ENCODE measurements at places on chromosomes 12 and 14.

DNA sequence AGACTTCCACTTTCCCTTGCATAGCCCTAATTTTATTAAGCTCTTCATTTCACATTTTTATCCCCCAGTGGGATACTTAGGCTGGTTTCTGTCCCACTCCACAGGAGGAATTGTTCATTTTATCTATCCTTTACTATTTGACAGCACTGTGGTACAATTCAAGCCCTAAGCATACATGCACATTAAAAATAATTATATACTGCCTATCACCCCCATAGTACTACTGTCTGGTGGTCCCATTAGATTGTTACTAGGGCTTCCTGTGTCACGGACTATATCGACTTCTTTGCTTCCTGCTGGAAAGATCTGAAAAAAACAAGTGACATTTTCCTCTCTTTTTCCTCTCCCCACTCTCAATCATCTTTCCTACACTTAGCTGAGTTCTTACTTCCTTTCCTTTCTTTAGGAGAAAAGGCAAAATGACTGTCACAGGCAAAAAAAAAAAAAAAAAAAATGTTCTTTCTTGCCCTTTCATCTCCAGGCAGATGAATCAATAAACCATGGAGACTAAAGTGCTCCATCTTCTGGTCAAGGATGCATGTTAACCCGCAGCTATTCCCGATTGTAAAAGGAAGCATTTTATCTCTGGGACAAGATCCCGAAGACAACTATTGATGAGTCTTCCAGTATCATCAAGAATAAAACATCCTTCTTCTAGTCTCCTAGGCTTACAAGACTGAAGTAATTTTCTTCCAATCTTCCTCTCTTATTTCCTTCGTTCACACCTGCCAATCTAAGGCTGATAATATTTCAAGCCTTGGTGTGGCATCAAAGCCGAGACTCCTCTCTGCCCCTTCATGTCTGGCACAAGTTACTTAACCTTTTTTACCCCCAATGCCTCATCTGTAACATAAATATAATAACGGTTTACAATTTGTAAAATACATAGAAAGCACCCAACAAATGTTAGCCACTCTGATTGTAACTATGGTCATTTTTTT lies 94.4 kb upstream of the PLEKHG7 start:
- no peak for DNase-seq

DNA sequence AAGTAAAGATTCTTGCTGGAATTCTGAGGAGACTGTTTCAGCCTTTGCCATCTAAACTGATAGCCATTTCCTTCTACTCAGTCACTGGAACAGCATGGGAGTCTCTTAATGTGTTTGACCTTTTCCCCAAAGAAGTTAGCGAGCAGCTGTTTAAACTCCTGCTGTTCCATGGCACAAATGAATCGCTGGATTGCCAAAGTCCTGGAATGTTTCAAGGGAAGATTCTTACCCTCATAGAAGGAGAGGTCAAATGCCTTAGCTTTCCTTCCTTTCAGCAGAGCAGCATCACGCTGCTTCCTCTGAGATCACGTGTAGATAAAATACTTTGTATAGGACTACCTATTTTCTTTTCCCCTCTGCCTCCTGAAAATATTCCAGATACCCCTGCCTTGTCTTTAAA lies 10.5 kb upstream of the NR2C1 start:
- DNase-seq, result no peak

GRCh38 chr14:54166049-54166950 lies 209.7 kb upstream of the BMP4 start:
- no peak for DNase-seq

- DNase-seq, result no peak
Observed at GRCh38 chr12:6392504-6392903, 8.5 kb downstream of the LTBR start.

DNA sequence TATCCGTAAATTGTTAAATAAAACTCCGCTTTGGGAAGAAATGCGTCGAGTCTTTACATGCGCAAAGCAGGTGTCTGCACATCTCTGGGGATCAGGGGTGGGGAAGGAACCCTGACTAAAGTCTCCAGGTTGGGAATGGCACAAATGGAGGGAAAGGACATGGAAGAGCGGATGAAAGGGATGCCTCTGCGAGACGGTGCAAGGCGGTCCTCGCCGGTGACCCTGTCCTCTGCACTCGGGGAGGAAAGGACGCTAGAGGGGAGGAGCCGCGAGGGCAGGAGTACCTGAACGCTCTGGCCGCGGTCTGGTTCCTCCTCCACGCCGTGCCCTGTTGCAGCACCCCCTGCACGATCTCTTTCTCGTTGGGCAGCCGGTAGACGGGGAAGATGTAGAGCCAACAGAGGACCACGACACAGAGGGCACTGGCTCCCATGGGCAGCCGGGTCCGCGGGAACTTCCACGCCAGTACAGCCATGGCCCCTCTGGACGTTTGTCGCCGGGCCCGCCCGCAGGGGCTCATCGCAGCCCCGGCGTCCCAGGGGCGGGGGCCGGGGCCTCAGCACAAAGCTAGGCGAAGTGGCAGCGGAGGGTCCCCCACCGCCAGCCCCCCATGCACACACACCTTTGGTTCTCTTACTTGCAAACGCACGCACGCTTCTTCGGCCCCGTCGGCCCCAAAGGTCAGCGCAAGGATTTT lies 646 bp downstream of the ST8SIA1 start:
- DNase-seq, result peak; percentile 24

DNA sequence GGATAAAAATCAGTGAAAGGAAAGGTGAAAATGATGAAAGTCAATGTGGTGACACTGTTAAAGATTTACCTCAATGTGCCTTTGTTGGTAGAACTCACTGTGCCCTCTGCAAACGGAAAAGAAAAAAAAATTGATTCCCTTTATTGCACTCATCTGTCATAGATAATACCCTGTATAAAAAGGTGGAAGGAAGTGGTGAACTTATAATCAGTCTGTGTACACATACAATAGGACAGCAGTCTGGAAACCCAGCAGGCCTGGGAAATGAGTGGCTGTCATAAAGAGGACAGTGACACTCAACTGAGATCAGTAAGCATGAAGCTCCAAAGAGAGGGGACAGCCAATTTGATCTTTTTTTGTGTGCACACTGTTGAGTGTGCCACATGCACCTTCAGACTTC lies 364.7 kb downstream of the NOVA1 start:
- no peak for DNase-seq

DNA sequence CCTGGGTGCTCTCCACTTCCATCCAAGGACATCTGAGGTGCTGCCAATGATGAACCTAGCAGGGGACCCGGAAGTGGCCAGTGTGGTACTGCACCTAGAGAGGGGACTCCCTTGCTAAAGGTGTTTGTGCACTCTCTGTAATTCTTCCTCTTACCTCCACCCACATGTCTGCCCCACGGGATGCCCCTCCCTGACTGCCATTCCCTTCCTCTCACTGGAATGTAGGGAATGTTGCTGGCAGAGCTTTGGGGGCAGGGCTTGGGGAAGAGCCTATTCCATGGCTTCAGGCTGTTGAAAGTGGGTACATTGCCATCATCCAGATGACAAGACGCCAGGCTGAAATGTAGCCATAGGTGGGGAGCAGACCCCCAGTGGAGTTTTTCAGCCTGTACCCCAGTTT lies 153.2 kb downstream of the SMOC1 start:
- no peak for DNase-seq

- DNase-seq, result no peak
Observed at GRCh38 chr14:94470311-94470710, 5.7 kb downstream of the SERPINA9 start.

- DNase-seq, result no peak
Observed at GRCh38 chr12:123071099-123071800, 79.6 kb downstream of the PITPNM2 start.

GRCh38 chr12:47729233-47729632 lies 3.9 kb upstream of the ENDOU start:
- no peak for DNase-seq

- DNase-seq, result no peak
Observed at GRCh38 chr12:31460024-31460423, 130.9 kb downstream of the DENND5B start.

GRCh38 chr14:92439537-92440344 lies 73.8 kb upstream of the RIN3 start:
- DNase-seq, result no peak

DNA sequence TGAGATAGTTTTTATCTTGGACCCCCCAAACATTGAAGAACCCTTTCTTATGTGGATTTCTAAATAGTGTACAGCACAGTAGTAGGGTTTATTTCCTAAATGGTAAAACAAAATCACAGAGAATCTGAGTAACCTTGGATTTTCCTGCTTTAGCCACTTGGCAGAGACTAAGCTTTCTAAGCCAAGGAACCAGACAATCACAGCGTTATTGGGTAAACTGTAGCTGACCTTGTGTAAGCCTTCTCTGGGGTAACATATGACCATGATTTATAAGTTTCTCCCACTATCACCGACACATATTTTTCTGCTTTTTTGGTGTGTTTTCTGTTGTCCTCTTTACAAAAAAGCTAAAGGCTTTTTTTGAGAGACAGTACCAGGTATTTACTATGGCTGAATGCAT lies 136.3 kb upstream of the PZP start:
- no peak for DNase-seq

DNA sequence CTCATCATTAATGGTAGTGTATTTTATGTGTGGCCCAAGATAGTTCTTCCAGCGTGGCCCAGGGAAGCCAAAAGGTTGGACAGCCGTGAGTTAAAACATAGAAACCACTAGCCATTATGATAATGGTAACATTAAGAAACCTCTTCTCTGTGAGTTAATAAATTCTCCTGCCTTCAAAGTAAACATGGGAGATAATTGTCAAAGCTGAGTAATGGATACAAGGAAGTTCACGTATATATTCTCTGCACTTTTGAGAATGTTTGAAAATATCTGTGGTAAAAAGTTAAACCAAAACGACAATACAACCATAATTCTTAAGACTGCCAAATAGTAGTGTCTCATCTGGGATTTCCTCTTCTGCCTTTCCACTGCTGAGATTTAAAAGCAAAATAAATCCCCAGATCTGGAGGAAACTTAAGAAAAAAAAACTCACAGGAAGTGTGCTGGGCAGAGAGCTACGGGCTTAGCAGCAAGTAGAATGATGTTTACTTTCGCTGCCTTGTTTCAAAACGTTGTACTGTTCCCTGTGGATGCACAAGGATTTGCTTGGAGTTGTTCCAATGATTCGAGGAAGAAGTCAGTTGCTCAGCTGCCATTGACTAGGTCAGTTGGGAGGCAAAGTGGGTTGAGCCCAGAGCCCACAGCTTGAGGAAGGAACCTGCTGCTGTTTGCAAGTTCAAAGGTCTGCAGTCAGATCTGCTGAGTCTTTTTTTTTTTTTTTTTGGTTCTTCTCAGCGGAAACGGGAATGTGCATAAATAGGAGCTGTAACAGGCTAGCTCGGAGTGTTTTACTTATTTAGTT lies 1.7 kb downstream of the TPCN1 start:
- DNase-seq, result no peak

GRCh38 chr14:75217508-75218206 lies 41.2 kb upstream of the TMED10 start:
- DNase-seq, result no peak

GRCh38 chr12:87127272-87127671 lies 871.1 kb upstream of the MGAT4C start:
- DNase-seq, result no peak

GRCh38 chr12:29067430-29067829 lies 81.6 kb upstream of the FAR2 start:
- DNase-seq, result no peak

GRCh38 chr14:60008042-60008441 lies 83.7 kb upstream of the PCNX4 start:
- DNase-seq, result no peak

- DNase-seq, result no peak
Observed at GRCh38 chr12:82359115-82359478, 768 bp downstream of the METTL25 start.

- no peak for DNase-seq
Observed at GRCh38 chr14:56193347-56193746, 75.1 kb downstream of the PELI2 start.

DNA sequence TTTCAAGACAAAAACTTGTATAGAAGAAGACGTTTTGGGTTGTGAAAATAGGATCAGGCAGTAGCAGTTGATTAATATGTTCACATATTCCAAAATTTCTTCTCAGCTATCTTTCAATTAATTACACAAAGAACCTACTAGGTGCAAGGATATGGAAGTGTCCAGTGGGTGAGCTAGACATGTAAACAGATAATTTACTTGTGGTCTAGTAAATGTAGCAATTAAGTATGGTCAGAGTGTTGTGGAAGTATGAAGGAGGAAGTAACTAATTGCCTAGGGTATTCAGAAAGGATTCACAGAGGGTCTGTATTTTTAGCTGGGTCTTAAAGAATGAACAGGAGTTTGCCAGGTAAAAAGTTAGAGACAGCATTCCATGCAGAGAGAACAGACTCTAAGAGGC lies 5.9 kb downstream of the GOLGA5 start:
- DNase-seq, result no peak

- peak; percentile 28 for DNase-seq
Observed at GRCh38 chr12:56315249-56315621, 553 bp downstream of the CNPY2 start.
